Testis (tissue), 5 donors: ENCODE measurements at places on chromosomes 13 and 19. TPM values are rescaled to one million over a fixed set of nuclear protein-coding genes. Genes with fewer than 3 reads are reported as not detected.

Gene ZNF177
- 11.9 TPM for total RNA-seq

DNA sequence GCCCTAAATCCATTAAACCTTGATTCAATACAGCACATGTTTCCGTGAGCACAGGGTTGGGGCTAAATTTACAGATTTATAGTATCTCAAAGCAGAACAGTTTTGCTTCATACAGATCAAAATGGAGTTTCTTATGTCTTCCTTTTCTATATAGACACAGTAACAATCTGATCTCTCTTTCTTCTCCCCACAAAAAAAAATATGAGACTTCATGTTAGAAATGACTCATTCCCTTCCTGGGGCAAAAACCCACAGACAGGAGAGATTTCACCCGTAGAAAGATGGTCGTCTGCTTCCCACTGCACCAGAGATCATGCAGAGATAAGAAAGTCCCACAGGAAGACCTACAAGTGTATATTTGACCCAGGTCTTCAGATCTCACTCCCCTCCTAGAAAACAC is 7.7 kb upstream of the ZNF611 start:
- H3K4me3 ChIP-seq, result no peak overlapping the region
- no peaks in the 10 kb centered on the region for H3K36me3 ChIP-seq
- no peak for DNase-seq
- H3K27me3 ChIP-seq, result no peaks in the 10 kb centered on the region
- H3K27ac ChIP-seq, result no peak overlapping the region

DNA sequence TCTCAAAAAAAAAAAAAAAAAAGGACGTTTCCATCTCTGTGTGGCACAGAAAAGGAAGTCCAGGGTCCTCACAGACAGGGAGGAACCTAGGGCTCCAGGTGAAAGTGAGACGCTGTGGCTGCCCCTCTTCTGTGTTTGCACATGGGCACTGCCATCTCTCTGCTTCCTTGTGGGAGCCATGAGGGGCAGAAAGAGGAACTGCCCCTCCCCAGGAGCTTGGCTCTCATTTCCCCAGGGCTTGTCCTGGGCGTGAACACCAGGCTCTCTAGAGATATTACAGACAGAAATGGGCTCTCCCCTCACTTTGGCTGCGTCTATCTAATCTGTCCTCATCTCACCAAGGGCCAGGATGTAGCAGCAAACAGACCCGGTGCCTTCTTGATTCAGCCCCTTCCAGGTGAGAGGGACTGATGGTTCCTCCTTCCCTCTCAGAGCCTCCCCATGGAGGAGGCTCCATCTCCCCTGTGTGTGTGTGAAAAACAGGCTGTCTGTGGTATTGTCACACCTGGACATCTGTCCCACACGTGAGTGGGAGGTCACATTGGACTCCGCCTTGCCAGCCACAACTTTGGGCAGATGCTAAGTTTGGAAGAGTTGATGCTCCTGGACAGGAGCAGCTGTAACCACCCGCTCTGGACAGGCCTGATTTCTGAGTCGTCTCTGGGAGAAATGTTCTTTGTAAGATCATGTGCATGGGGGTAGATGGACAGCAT is 840 bp upstream of the LILRA4 start:
- H3K36me3 ChIP-seq, result no peaks in the 10 kb centered on the region
- H3K27ac ChIP-seq, result no peak overlapping the region
- H3K4me1 ChIP-seq, result no peaks in the 10 kb centered on the region
- DNase-seq, result no peak

Gene LRRC8E
- total RNA-seq, result 1.4 TPM

Gene PRODH2
- 0.99 TPM for total RNA-seq
